ENCODE measurements at places on chromosomes 11 and 22.

DNA sequence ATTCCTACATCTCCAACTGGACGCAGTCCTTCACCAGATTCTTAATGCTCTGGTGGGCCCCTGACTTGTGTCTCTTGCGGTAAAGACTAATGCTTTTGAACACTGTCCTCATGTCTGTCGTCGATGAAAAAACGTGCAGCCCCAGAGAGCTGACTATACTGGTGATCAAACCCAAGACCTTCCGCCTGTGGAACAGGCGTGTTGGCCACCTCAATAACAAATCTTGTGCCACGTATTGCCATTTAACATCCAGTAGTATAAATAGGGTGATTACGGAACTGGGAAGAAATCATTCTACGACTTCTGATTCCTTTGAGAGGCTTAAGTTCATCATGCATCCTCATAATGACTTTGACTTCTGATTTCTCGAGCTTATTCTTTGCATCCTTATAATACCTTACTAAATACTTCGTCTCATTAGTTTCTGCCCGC is 45.6 kb downstream of the OR4D9 start:
- no peak for DNase-seq

- no peak for DNase-seq
Measured at GRCh38 chr22:38260761-38261681, 11.8 kb downstream of the TMEM184B start.

DNA sequence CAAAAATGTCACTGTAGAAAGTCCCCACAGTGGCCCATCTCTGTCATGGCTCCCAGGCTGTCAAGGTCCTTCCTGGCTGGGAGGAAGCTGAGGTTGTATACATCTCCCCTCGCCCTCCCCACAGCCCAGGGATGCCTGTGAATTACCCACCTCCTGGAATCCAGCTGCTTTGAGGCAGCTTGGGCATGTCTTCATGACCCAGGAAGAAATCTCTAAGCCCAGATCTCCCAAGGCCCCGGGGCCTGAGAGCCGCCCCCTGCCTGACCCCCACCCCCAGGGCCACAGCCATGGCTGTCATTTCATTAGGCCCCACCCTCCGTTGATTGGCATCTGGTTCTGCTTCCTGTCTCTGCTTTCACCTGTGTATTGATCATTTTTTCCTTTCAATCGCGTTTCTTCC is 207.5 kb downstream of the TBC1D22A start:
- no peak for DNase-seq

- DNase-seq: peak; percentile 95
Measured at GRCh38 chr11:6357222-6357621, 33.1 kb upstream of the SMPD1 start.

- peak; percentile 27 for DNase-seq
Measured at GRCh38 chr22:22810018-22810427, 77.6 kb upstream of the IGLL5 start.

DNA sequence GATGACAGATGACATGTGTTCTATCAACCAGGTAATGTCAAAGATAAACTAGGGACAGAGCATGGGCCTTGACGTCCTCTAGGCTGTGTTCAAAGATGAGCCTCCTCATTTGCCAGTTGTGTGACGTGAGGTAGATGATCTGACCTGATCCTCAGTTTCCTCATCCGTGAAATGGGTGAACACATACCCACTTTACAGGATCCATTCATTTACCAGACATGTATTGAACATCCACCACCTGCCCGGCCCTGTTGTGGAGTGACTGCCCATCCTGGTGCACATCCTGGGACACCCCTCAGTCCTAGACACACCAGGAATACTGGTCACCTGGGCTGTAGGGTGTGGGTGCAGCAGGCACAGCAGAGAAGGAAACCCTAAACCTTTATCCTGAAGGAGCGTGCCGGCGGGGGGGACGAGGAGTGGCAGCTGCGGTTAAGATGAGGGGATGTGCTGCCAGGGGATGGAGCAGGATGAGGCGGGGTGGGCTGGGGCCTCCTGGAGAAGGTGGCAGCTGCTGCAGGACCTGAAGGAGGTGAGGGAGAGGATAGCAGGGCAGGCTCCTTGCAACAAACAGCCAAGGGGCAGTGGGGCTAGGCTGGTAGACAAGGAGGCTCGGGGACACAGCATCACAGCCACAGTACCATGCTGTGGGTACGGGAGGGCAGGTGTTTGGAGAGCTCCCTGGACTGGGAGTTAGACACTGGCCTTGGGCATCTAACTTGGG is 8.4 kb downstream of the CLDN5 start:
- no peak for DNase-seq

- no peak for DNase-seq
Measured at GRCh38 chr11:16157327-16157726, 199.0 kb downstream of the SOX6 start.

- no peak for DNase-seq
Measured at GRCh38 chr22:37334461-37334858, 52.2 kb downstream of the CYTH4 start.

DNA sequence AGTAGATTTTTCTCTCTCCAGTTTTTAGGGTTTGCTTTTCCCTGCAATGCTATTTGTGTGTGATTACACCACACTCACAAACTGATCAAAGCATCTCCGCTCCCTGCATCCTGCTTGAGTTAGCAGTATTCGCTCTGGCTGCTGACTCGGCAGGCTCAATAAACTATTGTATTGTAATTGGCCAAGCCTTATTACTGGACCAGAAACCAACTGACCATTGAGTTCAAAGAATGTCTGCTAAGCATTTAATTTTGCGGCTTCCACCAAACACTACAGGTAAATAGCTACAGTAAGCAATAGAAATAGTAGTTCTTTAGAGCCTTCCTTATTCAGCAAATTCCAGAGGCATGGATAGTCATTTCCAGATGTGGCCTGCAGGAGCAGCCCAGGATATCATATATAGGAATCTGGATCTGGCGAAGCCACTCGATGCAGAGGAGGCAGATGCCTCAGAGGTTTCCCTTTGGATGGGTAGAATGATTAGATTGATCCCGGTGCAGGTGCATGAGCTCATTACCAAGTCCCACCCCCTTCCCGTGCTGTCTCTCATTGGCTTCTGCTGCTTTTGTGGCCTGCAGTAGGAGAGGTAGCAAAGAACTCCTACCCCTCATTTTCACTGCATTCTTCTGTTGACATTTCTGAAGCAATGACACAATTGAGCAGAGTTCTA is 77.3 kb downstream of the COMMD9 start:
- DNase-seq: no peak

Data from EH (cell line).